ENCODE measurements at places on chromosomes 7 and 10.

- DNase-seq, result no peak
Measured at GRCh38 chr7:1364906-1365570, 94.2 kb downstream of the MICALL2 start.

DNA sequence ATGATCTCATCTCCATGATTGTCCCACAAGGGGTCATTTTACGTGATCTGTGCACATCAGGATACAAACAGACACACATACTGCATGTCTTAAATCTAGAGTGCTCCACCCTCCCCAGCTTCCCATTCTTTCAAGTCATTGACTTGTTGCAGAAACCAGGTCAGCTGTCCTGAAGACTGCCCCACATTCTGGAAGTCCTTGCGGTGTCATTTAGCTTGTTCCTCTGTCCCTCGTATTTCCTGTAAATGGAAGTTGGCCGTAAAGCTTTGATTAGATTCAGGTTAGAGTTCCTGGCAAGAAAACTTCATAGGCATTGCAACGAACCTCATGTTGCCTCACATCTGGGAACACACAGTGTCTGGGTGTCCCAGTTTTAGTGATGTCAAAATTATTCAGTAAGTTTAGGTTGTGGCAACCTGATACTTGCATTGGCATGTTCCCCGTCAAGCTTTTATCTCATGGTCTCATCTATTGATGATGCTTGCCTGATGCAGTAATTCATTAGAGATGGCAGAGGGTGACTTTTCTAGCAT is 417.4 kb upstream of the GALNT17 start:
- DNase-seq, result no peak

GRCh38 chr10:821322-821721 is 110.2 kb downstream of the LARP4B start:
- no peak for DNase-seq

GRCh38 chr10:72106154-72106849 is 18.0 kb upstream of the SPOCK2 start:
- DNase-seq, result no peak

DNA sequence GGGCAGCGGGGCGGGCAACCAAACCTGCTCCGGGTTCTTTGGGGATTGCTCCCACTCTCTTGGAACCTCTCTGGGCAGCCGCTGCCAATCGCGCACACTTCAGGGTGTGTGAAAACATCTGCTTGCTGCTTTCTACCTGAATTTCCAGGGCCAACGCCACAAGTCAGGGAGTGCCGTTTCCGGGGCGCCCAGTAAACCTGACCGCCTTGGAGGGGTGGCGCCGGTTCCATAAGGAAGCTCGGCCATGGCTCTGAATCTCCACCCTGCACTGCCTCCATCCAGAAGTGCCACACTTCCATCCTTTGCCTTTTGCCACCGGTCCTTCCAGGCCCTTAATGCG is 679 bp upstream of the AFAP1L2 start:
- DNase-seq, result no peak

DNA sequence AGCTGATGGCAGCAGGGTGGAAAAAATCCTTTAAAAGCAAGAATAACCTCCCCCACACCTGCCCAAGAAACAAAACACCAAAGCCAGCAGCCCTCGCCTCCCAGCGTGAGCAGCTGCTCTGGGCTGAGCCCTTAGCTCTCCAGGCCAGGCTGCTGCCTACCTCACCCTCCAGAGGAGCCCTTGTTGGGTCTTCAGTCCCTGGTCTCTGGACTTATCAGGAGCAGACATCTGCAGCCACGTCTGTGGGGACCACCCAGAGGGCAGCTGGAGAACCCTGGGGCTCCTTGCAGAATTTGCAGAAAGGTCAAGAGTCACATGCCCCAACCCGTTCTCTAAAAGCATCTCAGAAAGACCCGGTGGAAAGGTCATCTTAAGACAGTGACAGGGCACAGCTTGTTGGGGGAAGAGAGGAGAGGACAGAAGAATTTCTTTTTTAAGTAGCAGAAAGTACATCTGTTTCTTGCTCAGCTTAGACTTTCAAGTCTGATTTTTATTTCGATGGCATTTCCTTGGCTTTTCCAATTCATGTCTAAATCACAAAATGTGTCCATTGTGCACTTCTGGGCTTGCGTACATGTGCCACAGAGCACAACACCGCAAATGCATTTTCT is 425.7 kb upstream of the NFE2L3 start:
- DNase-seq, result no peak

DNA sequence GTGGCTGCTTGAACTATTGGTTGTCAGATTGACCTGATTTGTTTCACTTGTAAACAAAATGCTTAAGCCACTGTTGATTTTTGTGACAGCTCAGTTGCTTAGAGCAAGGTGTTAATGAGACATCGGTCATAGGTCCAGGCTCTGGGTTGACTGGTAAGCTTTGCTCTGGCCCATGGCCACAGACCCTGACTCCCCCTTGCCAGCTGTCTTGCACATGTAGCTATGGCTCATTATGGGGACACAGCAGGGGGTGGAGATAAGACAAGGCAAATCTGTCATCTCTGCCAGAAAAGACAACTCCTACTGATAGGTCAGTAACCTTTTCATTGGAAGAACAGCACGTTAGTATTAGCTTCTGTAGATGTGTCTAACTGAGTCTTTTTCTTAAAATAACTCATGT is 95.3 kb downstream of the KAT6B start:
- no peak for DNase-seq

DNA sequence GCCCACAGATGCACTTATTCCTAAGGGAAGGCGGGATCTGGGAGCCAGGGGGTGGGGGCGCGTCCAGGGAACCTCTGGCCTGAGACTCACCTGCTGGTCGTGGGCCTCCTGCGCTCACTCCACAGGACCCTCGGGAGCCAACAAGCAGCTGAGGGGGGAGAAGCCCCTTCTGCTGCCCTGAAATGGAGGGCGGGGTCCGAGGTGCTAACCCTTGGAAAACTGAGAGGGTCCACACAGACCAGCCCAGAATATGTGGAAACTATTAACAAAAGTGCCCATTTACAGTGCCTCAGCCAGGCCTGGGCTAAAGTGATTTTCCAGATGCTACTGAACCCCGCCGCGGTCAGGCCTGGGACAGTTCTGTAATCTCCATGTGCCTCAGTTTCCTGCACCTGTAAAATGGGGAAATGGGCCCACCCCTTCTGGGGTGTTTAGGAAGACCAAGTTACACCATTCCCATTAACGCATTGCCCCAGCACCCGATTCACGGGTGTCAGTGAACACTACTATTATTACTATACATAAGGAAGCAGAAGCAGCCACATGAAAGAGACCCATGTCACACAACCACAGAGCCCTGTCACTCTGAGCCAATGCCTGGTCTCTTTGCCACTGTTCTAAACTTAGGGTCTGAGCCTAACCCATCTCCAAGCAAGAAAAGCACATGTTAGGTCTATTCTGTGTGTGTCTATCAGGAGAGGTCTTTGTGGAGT is 630 bp upstream of the VSTM4 start:
- no peak for DNase-seq

DNA sequence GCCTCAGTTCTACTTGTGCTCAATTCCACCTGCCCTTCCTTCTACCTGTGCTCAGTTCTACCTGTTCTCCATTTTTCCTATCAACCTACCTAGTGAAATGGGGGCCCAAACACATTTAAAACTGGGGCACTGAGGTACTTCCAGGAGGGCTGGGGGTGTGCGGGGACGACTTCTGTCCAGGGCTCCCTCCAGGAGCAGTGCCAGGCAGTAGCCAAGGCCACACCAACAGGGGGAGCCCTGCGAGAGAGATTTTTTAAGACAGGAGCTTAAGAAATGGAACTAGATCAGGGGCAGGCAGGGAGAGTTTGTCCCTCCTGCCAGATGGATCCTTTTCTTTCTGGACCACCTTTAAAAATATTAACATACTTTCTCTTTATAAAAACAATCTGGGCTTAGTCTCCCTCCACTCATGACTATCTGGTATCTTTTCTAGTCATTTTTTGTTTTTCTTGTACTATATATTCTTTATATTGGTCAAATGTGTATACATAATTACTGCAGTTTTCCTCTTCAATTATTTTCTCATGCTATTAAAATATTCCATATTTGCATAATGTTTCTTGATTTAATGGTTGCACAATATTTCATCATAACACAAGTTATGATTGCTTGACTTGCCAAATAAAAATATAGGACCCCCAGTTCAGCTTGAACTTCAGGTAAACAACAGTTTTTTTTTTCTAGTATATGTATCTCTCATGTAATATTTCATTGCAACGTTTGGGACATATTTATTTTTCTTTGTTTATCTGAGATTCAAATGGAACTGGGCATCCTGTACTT is 47.3 kb upstream of the INSYN2A start:
- DNase-seq, result no peak

- DNase-seq, result no peak
Measured at GRCh38 chr10:7560519-7560918, 106.2 kb downstream of the ITIH5 start.

DNA sequence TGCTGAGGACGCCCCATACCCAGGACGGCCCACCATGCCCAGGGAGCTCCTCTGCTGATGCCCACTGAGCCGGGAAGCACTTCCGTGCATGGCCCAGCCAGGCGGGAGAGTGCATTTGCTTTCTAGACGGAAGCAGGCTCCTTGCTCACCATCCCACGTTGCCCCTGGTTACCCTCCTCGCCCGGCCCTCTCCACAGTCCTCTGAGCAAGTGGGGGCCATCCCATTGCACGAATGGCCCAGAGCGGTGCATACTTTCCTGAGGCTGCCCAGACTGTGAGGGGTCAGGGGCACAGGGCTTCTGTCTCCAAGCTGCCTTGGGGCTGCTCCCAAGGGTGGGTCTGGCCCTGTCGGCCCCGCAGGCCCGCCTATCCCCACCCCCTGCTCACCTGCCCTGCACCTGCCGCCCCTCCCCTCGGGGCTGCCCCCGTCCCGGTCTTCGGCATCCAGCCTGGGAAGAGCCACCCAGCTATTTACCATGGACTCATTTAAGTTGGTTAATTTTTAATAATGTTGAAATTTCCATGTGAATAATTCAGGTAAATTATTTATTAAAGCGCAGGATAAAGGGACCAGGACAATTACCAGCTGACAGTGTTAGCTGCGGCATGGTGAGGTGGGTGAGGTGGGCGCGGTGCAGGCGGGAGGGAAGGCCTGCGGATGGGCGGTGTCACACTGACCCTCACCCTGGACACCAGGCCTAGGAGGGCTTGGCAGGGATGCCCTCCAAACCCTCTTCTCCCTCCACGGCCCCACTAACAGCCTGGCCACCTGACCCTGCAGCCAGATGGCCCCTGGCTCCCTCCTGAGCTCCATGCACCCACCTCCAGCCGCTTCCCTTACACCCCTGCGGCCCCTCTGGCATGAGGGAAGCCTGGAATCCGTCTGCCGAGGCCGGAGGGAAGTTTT is 104.4 kb downstream of the MICALL2 start:
- DNase-seq, result no peak

DNA sequence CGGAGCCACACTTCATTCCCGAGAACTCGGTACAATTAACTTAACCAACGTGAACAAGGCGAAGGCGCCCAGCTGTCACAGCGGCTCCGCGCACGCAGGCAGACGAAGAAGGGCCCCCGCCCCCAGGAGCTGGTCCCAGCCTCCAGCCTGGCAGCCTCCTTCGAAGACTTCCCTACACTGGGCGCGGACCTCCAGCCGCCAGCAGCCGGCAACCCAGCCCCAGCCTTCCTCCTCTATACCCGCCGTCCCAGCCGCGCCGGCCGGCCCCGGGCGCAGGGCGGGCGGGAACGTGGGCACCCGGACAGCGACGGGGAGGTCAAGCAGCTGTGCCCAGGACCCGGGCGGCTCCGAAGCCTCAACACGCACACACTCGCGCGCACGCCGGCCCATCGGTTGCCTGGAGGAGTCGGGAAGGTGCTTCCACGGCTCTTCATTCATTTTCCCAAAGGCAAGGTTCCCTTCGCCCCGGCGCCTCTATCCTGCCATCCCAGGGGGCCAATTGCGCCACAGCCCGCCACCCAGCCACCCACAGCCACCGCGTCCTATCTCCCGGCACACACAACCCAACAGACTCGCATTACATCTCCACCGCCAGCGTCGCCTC is 1.6 kb downstream of the CHST15 start:
- no peak for DNase-seq

DNA sequence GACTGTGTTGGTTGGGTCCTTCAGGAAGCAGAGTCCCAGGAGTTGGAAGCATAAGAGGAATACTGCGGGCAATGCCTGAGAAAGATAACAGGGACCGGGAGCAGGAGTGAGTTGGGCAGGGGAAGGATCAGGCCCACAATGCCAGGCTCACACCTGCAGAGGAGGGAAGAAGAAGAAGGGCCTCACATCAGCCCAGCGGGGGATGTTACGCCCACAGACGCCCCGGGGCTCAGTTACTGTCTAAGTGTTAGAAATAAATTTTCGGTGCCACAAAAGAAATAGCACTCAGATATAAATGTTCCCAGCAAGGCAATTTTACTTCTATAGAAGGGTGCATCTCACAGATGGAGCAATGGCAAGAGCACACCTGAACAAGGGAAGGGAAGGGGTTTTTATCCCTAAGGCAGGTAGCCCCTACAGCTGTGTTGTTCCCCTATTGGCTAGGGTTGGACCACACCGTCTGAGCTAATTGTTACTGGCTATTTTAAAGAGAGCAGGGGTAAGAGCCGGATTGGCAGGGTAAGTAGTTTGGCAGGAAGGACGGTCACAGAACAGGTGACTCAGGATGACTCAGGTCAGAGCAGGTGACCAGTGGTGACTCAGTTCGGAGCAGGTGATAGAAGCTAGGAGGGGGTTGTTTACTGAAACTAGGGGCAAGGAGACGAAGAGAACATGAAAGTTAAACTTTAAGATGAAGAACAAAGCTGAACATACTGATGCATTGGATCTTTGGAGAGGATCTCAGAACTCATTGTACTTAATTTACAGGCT is at the start of gene NOS3:
TSS of gene NOS3 (plus strand) at position 602 of the 771 bp plus-strand sequence. CDS start 2,787 bp downstream, outside the sequence.
- no peak for DNase-seq

GRCh38 chr7:29552392-29552791 is 11.2 kb upstream of the PRR15 start:
- DNase-seq, result no peak

DNA sequence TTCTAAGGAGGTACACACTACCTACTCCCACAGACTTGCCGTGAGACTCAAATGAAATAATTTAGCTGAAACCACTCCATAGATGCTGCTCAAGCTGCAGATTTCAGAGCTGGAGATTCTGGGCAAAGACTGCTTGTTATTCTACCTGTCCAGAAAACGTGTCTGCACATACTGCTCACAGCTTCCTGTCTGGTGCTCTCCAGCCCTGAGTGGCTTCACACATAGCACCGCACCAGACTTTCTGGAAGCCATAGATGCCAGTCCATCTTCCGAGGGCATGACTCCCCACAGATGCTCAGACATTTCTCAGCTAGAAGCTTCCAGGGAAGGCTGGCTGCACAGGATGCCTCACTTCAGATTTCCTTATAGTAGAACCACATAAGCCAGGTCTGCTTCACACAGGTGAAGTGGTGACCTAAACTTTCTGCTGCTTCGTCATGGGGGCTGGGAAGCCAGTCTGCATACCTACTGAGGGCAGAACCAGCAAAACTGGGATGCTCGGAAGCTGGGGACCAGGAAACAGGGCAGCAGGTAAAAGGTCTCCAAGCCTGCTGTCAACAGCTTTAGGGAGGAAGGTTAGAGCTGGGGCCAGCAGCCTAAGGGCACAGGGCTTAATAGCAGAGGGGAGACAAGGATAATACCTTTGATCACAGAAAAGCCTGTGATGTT is 18.2 kb downstream of the CCDC6 start:
- no peak for DNase-seq

- DNase-seq, result no peak
Measured at GRCh38 chr7:151632750-151633515, 113.2 kb upstream of the RHEB start.

- no peak for DNase-seq
Measured at GRCh38 chr10:511849-512191, 177.6 kb downstream of the DIP2C start.

- no peak for DNase-seq
Measured at GRCh38 chr7:96241855-96242254, 80.0 kb downstream of the SLC25A13 start.

All from anterior cingulate cortex (tissue), 58 donors.